ENCODE measurements at places on chromosomes 2 and 18.

DNA sequence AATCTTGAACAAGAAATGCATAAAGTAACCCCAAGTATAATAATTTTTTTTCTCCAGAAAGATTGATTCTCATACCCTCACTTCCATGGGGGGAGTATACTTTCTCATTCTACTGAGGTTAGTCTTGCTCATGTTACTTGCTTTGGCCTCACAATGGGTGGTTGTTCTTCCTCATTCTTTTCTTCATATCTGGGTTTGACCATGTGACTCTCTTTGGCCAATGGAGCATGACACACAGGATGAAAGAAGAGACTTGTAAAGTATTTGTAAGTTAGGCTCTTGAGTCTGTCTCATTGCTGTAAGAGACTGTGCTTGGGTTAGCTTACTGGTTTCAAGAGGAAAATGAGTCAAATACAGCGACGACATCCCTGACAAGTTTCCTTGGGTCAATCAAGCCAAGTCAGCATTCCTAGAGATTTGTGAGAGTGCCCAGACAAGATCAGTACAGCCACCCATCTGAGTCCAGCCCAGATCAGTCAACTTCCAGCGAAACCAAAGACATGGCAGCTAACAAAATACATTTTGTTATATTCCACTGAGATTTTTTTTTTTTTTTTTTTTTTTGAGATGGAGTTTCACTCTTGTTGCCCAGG is 970.2 kb downstream of the BCL11A start:
- DNase-seq: no peak

GRCh38 chr2:238790833-238791230 is 57.1 kb upstream of the TWIST2 start:
- DNase-seq: no peak

DNA sequence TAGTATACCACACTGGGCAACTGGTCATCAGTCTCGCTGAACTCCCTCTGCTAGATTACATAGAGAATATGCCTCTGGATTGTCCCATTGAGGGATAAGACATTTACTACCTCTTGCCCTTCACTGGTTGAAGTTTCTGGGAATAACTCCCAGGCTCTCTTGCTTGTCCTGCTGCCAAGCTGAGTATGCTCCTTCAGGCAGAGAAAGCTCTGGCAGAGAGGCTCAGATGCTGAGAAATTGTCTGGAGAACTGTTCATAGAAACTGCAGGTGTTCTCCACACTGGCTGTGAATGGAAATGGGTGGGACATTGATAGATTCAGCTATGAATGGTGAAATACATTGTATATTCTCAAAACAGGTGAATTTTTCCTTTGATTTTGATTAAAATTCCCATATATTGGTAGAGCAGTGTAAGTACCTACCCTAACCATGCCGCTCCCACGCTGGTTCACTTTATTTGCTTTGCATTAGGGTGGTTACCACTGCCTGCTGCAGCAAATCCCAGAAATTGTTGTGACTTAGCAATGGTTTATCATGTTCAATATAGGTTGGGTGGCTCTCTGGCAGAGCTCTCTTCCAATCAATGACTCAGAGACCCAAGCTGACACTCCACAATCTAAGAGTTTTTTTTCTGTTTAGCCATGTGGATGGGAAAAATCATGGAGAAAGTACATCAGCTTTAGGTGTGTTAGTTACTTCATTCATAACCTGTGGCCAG is 36.7 kb downstream of the FAM117B start:
- no peak for DNase-seq

- no peak for DNase-seq
Measured at GRCh38 chr2:101151859-101152271, 683 bp upstream of the TBC1D8 start.

DNA sequence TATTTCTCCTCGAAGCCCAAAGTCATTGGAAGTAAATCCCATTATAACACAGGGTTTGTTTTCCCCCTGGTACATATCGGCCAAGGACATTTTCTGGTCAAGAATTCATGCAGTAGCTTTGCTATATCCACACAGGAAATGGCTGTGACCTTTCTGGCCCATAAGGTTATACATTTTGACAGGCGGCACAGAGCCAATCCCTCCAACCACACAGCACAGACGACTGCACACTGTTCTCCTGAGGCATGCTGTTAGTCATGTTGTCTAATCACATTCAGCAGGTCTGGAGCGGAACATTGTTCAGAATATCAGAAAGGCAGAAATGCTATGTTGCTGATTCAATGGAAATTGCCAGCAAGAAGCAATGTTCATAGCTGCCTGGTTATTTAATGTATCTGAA is 742.3 kb upstream of the SLC8A1 start:
- no peak for DNase-seq

DNA sequence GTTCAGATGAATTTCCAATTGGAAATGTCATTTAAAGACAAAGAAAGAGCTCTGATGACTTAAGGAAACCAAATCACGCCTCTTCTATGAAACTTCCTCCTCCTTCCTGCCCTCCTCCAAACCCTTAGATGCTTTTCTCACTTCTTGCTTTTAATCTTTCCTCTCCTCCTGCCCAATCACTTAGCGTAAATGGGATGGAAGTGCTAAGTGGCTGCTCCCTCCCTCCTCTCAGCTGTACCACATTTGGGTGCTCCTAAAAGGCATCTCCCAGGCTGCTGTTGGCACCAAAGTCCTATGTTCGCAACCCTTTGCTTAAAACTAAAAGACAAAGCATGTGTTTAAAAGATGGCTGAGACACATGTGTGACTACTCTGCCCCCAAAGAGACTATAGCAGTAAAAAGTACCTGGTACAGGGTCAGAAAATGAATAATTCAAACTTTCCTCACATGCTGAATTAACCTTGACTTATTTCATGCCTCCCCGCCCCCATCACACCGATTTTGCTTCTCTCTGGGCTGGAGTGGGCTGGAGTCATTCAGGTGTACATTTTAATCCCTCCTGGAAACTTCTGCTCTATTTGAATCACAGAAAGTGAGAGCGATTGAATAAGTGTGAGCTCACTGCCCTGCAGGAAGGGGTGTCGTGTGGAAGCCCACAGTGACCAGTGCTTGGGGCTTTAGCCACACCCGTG is 59.2 kb upstream of the KLF7 start:
- no peak for DNase-seq

- DNase-seq: no peak
Measured at GRCh38 chr2:176383100-176383499, 113.9 kb downstream of the MTX2 start.

GRCh38 chr2:20603791-20604190 is 47.1 kb downstream of the HS1BP3 start:
- DNase-seq: no peak

GRCh38 chr18:75199327-75199726 is 9.6 kb downstream of the PTGR3 start:
- no peak for DNase-seq

DNA sequence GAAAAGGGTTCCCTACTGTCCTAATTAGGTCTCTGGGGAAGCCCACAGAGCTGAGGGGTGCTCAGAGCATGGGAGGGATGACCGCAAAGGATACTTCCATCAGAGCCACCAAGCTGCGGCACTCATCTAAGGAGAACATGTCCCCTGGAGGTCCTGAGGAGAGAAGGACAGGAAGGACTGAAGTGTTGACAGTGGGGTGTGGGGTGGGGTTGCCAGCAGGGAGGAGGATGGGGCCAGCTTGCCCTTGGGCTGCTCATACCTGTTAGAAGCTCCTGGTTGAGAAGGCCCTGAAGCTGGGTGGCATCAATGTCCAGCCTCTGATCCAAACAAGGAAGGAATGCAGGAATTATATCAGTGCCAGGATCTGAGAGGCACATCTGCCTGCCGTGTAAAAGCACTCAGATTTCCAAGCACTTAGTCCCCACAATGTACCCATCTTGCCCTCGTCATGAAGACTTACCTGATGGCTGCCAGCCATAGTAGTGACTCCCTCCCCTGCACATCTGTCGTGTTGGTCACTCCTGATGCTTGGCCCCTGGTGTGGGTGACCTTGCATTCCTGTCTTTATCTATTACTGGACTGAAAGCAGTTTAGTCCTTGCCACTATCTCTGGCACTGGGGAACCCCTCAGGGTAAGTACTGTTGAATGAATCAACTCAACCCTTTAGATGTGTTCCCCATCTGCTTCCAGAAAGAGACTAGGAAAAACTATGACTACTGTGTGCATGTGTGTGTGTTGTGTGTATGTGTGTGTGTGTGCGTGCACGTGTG is 68.9 kb downstream of the CAPN13 start:
- no peak for DNase-seq

DNA sequence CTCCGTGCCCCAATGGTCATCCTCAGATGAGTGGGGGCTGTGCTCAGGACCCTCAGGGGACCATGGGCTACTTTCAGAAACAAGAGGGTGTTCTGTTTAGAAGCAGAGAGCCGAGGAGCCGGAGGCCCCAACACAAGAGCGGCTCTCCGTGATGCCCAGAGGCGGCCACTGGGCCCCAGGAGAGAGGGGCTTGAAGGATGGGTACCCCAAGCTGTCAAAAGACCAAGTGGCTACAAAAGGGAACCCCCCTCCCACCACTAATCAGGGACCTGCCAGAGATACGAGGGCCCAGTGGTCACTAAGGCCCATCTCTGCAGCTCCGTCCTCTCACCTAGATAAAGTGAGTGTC is 93.6 kb downstream of the HDAC4 start:
- no peak for DNase-seq

GRCh38 chr18:21762181-21762772 is 21.7 kb downstream of the MIB1 start:
- DNase-seq: no peak

All from liver (tissue), 10 donors.